ENCODE measurements at places on chromosomes 5 and 9. TPM values are rescaled to one million over a fixed set of nuclear protein-coding genes. Genes with fewer than 3 reads are reported as not detected.

- H3K27ac ChIP-seq, result no peak overlapping the region
- H3K4me1 ChIP-seq, result peaks cover 12% of the 10 kb centered on the region
- no peaks in the 10 kb centered on the region for H3K36me3 ChIP-seq
- no peaks in the 10 kb centered on the region for H3K27me3 ChIP-seq
- H3K4me3 ChIP-seq, result no peak overlapping the region
These were observed 2.2 kb downstream of the SPIN1 start for GRCh38 chr9:88390371-88390990.

DNA sequence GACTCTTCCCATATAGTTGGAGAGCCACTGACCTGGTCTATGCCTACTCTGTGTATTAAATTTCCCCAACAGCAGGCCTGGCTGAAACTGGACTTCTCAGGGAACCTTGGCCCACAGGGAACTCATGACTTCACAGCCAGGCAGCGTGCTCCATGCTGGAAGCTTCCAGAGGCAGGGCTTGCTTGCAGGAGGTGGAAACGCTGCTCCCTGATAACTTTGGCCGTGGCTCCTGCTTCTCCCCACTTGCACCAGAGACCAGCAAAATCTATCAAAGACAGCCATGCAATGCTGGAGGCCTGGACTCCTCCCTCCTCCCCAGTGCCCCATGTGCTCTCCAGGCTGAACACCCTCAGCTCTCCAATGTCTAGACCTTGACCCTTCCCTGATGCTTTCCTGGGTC, 137.1 kb downstream of the GABBR2 start:
- H3K4me1 ChIP-seq, result no peaks in the 10 kb centered on the region
- no peak overlapping the region for H3K27ac ChIP-seq
- DNase-seq, result no peak
- no peaks in the 10 kb centered on the region for H3K27me3 ChIP-seq
- no peak overlapping the region for H3K4me3 ChIP-seq

DNA sequence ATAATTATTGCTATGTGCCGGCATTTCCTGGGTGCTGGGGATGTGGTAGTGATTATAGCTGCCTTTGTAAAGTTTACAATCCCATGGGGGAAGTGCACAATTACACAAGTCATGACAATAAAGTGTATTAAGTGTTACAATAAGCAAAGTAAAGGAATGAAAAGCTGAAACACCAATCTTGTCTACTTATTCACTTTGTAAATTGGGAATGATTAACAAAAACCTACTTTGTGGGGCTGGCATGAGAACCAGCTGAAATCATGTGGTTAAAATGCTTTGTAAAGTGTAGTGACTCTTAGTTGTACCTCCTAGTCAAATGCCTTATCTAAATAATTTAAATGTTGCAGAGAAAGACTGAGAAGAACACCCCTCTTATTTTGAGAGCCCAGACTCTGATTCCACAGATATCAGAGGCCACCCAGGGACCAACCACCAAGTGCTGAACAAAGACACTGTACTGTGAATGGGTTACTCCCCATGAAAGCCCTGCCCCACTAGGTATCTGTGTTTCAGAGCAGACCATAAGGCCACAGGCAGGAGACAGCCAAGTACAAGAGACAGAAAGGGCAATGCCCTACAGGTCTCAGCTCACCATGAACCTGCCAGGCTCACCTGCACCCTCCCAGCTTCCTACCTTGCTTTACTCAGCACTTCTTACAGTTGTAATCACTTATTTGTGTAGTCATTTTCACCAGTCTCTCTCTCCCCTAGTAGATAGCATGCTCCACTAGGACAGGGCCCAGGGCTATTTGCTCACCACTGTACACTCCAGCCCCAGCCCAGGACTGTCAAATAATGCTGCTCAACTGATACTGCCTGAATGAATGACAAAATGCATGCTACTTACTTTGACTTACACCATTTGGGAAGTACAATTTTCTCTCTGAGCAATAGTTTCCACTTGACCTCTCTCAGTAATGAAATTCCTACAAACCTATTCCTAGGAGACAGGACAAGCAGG, 101.6 kb upstream of the APC start:
- DNase-seq, result no peak
- no peak overlapping the region for H3K4me3 ChIP-seq
- no peaks in the 10 kb centered on the region for H3K27me3 ChIP-seq
- H3K27ac ChIP-seq, result peak overlapping the region; percentile 2

- no peak overlapping the region for H3K4me3 ChIP-seq
- H3K27ac ChIP-seq, result no peak overlapping the region
- no peaks in the 10 kb centered on the region for H3K4me1 ChIP-seq
- no peak for DNase-seq
- H3K27me3 ChIP-seq, result no peaks in the 10 kb centered on the region
These were observed 184.8 kb upstream of the RASEF start for GRCh38 chr9:83247732-83248131.

- DNase-seq, result no peak
- H3K27me3 ChIP-seq, result no peaks in the 10 kb centered on the region
- H3K4me1 ChIP-seq, result peaks cover 5% of the 10 kb centered on the region
- H3K4me3 ChIP-seq, result no peak overlapping the region
These were observed 126.9 kb upstream of the ANKRD55 start for GRCh38 chr5:56359809-56360685.

GRCh38 chr9:134570711-134571325, 70.8 kb upstream of the COL5A1 start:
- no peak for DNase-seq
- no peak overlapping the region for H3K27ac ChIP-seq
- no peaks in the 10 kb centered on the region for H3K27me3 ChIP-seq
- H3K4me3 ChIP-seq, result no peak overlapping the region

DNA sequence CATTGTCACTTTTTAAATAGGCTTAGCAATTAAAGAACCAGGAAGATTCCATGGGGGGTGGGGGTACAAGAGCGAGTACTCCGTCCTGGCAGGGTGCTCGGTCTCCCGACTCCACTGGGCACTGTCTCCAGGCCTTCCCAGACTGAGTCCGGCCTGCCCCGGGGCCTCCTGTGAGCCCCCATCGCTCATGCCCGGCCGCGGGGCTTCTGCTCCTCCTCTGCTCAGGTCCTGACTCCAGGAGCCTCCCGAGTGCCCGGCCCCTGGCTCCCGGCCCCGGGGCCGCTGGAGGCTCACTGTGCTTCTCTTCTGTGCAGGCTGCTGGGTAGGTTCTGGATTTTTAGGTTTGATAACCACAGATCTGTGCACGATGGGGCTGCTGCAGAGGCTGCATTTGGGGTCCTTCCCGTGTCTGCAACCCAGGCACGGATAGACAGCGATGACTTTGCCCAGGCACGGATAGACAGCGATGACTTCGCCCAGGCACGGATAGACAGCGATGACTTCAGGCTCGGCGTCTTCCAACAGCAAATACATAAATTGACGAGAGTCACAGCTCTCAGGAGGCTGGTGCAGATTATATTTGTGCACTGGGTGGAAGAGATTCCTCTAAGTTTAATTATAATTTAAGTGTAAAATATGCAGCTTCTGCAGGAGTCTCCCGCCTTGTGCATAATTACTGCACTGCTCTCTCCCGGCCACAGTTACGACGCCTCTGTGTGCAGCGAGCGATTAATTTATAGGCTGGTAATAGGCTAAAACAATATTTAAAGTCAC, 74.8 kb upstream of the RXRA start:
- no peak overlapping the region for H3K27ac ChIP-seq
- no peaks in the 10 kb centered on the region for H3K27me3 ChIP-seq
- no peaks in the 10 kb centered on the region for H3K4me1 ChIP-seq
- no peak for DNase-seq
- H3K36me3 ChIP-seq, result no peaks in the 10 kb centered on the region
- no peak overlapping the region for H3K4me3 ChIP-seq

- H3K27ac ChIP-seq, result no peak overlapping the region
- no peak for DNase-seq
- no peaks in the 10 kb centered on the region for H3K4me1 ChIP-seq
- no peaks in the 10 kb centered on the region for H3K27me3 ChIP-seq
- H3K36me3 ChIP-seq, result no peaks in the 10 kb centered on the region
- no peak overlapping the region for H3K4me3 ChIP-seq
These were observed 85.9 kb upstream of the PARP8 start for GRCh38 chr5:50580506-50580905.

DNA sequence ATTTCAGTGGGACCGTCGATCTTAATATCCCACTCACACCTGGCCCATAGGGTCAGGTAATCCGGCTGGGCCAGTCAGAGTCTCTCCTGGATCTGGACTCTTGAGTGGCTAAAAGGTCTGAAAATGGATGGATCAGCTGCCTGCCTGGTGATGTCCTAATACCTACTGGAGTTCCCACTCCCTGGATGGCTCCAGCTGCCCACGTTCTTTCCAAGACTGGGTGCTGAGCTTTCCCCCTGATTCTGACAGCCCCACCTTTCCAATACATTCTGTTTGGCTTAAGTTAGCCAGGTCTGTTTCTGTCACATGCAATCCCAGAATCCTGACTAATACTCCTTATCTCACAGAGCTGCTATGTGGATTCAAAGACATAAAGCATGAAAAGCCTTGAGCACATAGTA, 10.2 kb downstream of the SH3PXD2B start:
- no peak for DNase-seq
- H3K27ac ChIP-seq, result peak overlapping the region; percentile 93
- peaks cover 67% of the 10 kb centered on the region for H3K4me1 ChIP-seq
- no peaks in the 10 kb centered on the region for H3K27me3 ChIP-seq
- no peaks in the 10 kb centered on the region for H3K36me3 ChIP-seq

- no peak overlapping the region for H3K27ac ChIP-seq
- no peak for DNase-seq
- H3K36me3 ChIP-seq, result no peaks in the 10 kb centered on the region
- H3K4me3 ChIP-seq, result no peak overlapping the region
These were observed 35.1 kb downstream of the CDH10 start for GRCh38 chr5:24609706-24610105.

DNA sequence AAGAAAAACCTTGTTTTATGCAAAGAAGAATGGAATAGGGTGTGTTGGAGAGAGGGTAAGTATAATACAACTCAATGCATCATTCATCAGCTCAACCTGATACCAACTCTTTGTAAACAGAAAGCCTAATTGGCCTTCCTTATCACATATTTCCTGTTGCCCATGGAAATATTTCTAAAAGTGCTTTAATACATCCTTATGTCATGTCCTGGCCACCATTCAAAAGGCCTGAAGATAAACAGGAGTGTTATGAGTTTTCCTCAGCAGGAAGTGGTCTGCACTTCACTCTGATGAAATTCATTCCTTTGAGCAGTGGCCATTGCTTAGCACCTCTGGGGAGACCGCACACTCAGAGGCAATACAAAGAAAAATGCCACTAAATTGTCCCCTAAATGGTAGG, 511.2 kb downstream of the SEMA5A start:
- no peaks in the 10 kb centered on the region for H3K4me1 ChIP-seq
- H3K36me3 ChIP-seq, result no peaks in the 10 kb centered on the region
- H3K27ac ChIP-seq, result no peak overlapping the region
- no peak overlapping the region for H3K4me3 ChIP-seq
- no peak for DNase-seq
- H3K27me3 ChIP-seq, result no peaks in the 10 kb centered on the region

GRCh38 chr5:56412601-56413379, 179.7 kb upstream of the ANKRD55 start:
- peaks cover 9% of the 10 kb centered on the region for H3K4me1 ChIP-seq
- no peaks in the 10 kb centered on the region for H3K36me3 ChIP-seq
- H3K27me3 ChIP-seq, result no peaks in the 10 kb centered on the region
- no peak overlapping the region for H3K4me3 ChIP-seq
- DNase-seq, result peak; percentile 31

GRCh38 chr5:169827769-169828168, 152.5 kb downstream of the INSYN2B start:
- no peaks in the 10 kb centered on the region for H3K36me3 ChIP-seq
- H3K4me1 ChIP-seq, result no peaks in the 10 kb centered on the region
- H3K4me3 ChIP-seq, result no peak overlapping the region
- no peak overlapping the region for H3K27ac ChIP-seq

- DNase-seq, result no peak
- no peaks in the 10 kb centered on the region for H3K27me3 ChIP-seq
- no peak overlapping the region for H3K27ac ChIP-seq
These were observed 27.2 kb upstream of the ZFR start for GRCh38 chr5:32471784-32472183.

GRCh38 chr5:56639476-56639875, 175.9 kb upstream of the MAP3K1 start:
- H3K4me1 ChIP-seq, result no peaks in the 10 kb centered on the region
- H3K36me3 ChIP-seq, result no peaks in the 10 kb centered on the region
- no peak overlapping the region for H3K4me3 ChIP-seq
- no peaks in the 10 kb centered on the region for H3K27me3 ChIP-seq
- DNase-seq, result no peak
- no peak overlapping the region for H3K27ac ChIP-seq

DNA sequence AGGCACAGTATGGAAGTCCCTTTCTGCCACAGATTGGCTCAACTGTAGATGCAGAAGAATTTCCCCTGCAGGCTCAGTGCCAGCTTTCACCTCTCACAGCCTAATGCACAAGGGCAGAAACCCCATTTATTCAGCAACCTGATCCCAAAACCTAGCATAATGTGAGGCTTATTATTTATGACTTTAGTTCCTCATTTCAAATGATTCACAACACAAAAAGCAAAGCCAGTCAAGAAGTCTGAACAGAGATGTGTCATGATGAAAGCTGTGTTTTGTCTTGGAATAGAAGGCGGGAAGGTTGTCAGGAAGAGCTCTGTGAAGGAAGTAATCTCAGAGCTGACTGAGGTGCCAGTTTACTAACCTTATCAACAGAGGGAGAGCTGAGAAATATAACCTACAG, 369.7 kb downstream of the LRRC70 start:
- no peak overlapping the region for H3K4me3 ChIP-seq
- no peak overlapping the region for H3K27ac ChIP-seq
- no peaks in the 10 kb centered on the region for H3K36me3 ChIP-seq
- H3K27me3 ChIP-seq, result no peaks in the 10 kb centered on the region

DNA sequence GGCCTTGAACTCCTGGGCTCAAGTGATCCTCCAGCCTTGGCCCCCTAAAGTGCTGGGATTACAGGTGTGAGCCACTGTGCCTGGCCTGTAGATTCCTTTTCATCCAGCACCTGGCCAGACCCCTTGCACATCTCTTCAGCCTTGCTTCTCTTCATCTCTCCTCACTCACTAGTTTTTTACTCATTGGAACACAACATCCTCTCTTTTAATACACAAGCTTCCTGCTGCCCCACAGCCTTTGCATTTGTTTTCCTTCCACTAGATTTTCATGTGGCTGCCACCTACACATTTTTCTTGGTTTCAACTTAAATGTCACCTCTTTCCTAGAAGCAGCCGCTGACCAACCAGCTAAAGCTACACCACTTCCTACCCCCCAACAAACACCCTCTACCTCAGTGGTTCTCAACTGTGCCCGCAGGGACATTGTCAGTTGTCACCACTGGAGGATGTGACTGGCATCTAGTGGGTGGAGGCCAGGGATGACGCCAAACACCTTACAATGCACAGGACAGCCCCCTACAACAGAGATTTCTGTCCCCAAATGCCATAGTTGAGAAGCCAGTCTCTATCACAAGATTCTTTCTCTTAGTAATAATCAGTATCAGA, 33.7 kb downstream of the HAVCR1 start:
- no peaks in the 10 kb centered on the region for H3K27me3 ChIP-seq
- no peaks in the 10 kb centered on the region for H3K4me1 ChIP-seq
- no peak overlapping the region for H3K4me3 ChIP-seq
- H3K27ac ChIP-seq, result no peak overlapping the region
- DNase-seq, result no peak
- H3K36me3 ChIP-seq, result no peaks in the 10 kb centered on the region

OBP2B gene
- not detected for total RNA-seq

HAVCR2 gene
- 32.1 TPM for total RNA-seq

PTGES2 gene
- 180 TPM for total RNA-seq

ORM2 gene
- total RNA-seq, result not detected

CD14 gene
- total RNA-seq, result 81.0 TPM

TIMD4 gene
- total RNA-seq, result not detected

SLIT3 gene
- 19.3 TPM for total RNA-seq

UIMC1 gene
- total RNA-seq, result 56.7 TPM

CDX1 gene
- 0.22 TPM for total RNA-seq

KIF20A gene
- not detected for total RNA-seq

Data from tibial nerve (tissue), 4 donors.